ENCODE measurements at places on chromosomes 16 and 17.

DNA sequence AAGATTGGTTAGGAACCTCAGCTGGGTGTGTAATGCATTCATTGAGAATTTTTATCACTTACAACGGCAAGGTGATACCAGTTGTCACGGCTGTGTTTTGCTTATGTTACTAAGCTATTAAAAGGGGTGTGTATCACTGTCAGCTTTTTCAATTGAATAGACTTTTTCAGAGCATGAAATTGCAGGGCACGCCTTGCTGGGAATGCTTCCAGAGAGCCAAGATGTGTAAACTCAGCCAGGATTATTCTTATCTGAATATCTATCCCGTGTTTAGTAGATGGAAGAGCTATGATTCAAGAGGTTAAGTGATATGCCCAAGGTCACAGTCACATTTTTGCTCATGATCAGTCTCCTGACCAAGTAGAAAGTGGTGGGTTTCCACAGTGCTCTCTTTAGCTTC lies 6.6 kb upstream of the TEKT3 start:
- no peak for DNase-seq

- no peak for DNase-seq
Measured at GRCh38 chr16:48004141-48004695, 151.6 kb downstream of the ABCC12 start.

DNA sequence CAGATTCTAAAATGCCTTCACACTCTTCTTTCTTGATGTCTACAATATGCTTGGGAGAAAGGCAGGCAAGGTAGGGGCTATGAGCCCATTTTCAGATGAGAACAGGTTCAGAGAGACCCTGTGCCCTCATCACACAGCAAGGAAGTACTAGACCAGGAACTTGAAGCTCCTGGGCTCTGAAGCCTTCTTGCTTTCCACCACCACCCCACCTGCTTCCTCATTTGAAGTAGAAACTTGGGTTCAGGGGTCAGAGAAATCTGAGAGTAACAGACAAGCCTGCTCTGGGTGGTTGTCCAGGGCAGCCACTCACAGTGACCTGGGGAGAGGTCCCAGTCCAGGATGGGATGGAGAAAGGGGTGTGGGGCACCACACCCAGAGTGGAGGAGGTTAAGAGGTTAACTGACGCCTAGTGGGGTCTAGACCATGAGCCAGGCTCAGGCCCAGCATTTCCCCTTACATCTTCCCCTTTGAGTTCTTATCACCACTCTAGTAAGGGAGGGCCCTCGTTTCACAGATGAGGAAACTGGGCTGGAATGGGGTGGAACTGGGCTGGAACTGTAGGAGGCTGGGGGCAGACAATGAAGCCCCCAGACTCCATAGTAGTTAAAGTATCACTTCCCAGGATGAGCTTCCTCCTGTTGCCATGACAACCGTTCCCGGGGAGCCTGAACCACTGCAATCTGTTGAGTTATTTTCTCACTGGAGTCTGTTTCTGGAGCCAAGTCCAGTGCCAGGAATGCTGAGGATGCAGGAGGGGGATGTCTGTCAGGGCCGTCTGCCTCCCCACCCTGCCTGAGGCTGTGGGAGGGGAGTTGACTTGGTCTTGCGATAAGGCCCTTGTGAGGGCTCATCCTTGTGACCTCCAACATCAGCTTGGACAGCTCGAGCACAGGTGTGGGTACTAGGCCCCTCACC lies 16.2 kb upstream of the PHF12 start:
- DNase-seq: no peak

DNA sequence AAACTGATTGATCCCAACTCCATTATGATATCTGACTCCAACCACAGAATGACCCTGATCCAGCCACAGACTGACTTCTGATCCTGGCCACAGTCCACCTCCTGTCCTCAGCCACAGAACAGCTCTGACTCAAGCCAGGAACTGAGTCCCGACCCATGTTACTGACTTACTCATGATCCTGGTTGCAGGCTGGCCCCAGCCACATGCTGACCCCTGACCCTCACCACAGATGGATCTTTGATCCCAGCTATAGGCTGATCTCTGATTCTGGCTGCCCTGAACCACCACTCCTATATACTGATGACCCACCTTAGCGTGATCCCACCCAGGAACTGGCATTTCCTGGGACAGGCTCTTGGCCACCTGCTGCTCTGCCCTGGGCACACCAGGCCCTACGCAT lies 32.2 kb upstream of the IL21R start:
- no peak for DNase-seq

DNA sequence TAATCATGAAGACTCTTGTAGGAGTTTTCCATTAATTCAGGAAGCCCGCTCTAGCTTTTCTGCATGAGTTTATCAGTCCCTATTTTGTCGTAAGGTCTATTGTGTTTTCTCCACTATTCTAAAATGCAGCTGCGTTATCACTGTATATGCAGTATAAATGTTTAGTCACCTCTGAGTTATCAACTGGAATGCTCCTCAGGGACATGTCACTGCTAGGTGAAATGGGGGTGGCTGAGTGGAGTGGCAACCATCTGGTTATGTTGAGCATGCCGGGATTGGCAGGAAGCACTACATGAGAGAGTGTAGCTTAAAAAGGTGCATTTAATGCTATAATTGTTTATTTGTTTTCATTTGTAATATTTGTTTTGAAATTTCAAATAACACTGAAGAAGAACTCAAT lies 285.2 kb upstream of the ELAC2 start:
- no peak for DNase-seq

GRCh38 chr17:41775394-41776226 lies 10.9 kb downstream of the JUP start:
- DNase-seq: no peak

GRCh38 chr16:54921206-54921824 lies 9.3 kb upstream of the IRX5 start:
- DNase-seq: no peak

- DNase-seq: no peak
Measured at GRCh38 chr17:6872936-6873335, 41.4 kb upstream of the TEKT1 start.

DNA sequence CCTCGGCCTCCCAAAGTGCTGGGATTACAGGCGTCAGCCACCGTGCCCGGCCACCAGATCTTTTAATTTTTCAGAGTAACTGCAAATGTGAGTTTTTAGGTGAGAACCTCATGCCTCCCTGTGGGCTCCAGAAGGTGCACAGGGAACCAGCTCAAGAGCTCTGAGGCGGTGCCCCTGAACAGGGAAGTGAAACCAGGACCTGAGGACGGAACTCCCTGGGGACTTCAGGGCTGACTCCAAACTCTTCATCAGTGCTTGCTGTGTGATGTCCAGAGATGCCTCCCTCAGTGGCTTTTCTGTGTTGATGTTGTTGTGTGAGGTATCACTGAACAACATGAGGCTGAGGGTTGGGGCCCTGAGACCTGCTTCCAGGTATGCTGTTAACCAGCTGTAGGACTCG lies 23.8 kb downstream of the SLC12A3 start:
- no peak for DNase-seq

DNA sequence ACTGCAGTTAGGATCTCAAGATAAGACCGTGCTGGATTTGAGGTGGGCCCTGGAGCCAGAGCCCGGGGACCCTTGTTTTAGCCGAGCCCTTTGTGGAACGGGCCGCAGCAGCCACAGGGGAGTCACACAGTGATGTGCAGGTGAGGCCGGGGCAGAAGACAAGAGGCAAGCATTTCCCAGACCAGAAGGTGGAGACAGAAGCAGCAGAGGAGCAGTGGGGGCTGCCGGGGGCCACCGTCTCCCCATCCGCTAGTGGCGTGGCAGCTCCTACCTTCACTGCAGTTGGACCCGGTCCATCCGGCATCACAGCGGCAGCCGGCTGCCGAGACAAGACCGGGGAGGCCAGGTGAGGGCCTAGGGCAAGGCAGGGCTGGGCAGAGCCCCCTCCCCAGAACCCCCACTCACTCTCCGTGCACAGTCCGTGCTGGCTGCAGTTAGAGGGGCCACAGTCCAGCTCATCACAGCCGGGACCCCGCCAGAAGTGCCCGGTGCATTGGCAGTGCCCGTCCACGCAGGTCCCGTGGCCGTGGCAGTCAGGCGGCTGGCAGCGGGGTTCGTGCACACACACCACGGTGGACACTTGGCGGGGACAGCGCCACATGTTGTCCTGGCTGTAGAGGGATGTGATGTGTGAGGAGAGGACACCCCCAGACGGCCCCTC lies 6.0 kb downstream of the NAGPA start:
- no peak for DNase-seq

- DNase-seq: no peak
Measured at GRCh38 chr16:11613381-11614303, 26.9 kb upstream of the LITAF start.

DNA sequence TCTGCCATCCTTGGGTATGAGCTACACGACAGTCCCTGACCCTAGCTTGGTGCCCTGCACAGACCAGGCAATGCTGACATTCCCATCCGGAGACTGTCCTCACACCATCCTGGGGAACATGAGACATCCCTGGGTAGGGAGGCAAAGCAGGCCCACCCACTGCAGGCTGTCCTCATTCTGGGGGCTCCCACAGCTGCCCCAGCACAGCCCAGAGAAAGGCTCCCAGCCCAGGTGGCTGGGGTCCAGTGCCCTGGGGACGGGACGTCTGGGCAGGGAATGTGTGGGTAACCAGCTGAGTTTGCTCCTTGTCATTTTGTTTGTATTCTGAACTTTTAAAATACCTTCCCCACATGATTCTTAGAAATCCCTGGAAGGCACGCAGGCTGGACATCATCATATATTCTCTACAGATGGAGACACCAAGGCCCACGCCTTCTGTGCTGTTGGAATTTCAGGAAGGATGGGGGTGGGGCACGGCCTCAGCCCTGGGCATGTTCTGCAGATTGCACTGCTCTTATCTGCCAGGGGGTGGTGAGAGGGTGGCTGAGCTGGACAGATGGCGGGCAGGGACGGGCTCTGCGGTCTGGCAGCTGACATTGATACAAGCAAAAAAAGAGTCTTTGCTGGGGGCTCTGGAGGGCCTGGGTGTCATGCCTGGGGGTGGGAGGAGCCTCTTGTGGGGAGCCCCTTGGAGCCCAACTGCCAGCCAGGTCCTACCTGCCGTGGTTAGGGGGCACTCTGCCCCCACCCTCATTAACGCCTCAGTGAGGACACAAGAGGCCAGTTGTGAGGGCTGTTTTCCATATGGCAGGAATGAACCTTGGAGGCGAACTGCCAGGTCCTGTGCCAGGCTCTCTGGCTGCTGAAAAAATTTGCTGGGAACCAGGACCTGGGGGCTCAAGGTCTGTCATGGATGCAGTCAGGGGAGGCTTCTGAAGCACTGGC lies 28.4 kb downstream of the LRRC75A start:
- DNase-seq: no peak

GRCh38 chr17:2889256-2889655 lies 93.0 kb downstream of the RAP1GAP2 start:
- DNase-seq: no peak

- DNase-seq: no peak
Measured at GRCh38 chr17:1512351-1512750, 4.1 kb downstream of the INPP5K start.

GRCh38 chr17:44307387-44308186 lies 814 bp upstream of the RUNDC3A start:
- DNase-seq: no peak

GRCh38 chr16:89113152-89113547 lies 19.5 kb downstream of the ACSF3 start:
- no peak for DNase-seq

DNA sequence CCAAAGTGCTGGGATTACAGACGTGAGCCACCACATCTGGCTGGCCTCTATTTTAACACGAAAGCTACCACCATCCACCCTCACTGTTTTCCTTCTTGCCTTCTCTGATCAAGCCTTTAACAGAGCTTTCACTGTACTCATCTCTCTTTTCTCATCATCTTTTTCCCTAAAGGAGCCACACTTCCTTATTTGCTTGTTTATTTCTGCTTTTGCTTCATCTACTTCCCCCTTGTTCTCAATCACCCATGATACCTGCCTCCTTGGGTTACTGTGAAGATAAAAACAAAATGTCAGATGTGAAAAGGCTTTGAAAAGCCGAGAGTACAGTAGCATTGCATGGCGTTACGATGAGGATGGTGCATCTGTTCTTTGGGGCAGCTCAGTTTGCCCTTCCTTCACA lies 79.9 kb downstream of the ZNF18 start:
- DNase-seq: no peak

- DNase-seq: no peak
Measured at GRCh38 chr17:42255445-42255844, 20.7 kb downstream of the STAT5B start.

DNA sequence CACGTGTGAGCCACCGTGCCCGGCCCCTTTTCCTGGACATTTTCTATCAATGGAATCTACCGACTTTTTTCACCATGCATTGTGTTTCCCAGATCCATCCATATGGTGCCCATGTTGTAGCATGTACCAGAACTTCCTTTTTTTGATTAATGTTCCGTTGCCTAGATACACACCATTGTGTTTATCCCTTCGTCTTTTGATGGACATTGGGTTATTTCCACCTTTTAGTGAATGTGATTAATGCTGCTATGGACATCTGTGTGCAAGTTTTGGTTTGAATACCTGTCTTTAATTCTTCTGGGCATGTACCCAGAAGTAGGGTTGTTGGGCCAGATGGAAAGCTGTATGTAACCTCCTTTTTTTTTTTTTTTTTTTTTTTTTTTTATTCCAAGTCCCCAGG lies 79.8 kb downstream of the NT5M start:
- DNase-seq: no peak

- DNase-seq: no peak
Measured at GRCh38 chr17:31570951-31571892, 179.7 kb downstream of the RAB11FIP4 start.

DNA sequence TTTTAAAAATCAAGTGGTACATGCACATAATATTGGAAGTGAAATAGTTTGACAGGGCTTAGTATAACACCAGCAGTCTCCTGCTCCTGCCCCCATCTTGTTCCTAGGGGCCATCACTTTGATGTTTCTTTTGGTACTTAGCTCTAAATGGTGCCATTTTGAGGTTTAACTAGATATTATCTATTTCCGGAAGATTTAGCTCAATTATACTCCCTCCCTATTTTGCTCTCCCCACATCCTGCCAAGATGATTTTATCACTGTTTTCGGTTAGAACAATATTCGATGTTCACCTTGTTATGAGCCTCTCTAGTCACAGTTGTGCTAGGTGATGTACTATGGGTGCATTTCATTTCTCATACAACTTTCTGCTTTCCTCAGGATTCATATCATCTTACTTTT lies 20.0 kb upstream of the SLC35G3 start:
- DNase-seq: no peak

DNA sequence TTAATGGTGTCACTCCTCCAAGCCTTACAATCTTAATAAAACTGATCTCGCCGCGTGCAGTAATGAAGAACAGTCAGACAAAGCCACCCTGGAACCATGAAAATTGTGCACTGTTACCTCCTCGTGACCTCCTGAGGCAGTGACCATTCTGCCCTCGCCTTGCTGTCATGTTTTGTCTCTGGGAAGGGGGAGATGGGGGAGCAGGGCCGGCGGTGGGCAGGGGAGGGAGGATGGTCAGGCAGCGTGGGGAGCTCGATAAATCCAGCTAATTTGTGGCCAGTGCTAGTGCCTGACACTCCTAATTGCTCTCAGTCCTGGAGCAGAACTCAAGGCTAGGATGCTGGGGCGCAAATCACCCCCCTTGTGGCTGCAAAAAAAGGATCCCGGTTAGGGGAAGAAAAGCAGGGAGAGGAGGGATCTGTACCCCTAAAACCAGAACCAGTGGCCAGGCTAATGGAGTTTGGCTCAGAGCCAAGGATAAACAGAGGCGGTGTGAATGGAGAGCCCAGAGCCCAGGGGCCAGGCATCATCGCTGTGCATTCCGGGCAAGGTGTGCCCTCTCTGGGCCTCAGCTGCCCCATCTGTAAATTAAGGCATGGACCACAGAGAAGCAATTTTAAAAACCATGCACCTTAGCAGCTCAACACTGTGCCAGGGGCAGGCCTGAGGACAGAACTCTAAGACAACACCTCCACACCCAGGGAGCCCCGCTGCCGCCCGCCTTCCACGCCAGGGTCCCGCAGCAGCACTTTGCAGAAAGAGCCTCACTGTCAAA lies 113.3 kb downstream of the ZNF423 start:
- DNase-seq: no peak
